Fibroblast of villous mesenchyme (primary cell): ENCODE measurements at places on chromosomes 3 and 15. TPM values are rescaled to one million over a fixed set of nuclear protein-coding genes. Genes with fewer than 3 reads are reported as not detected.
A peak's percentile ranks its signal among the peaks of the same experiment; 100 is the strongest.

DNA sequence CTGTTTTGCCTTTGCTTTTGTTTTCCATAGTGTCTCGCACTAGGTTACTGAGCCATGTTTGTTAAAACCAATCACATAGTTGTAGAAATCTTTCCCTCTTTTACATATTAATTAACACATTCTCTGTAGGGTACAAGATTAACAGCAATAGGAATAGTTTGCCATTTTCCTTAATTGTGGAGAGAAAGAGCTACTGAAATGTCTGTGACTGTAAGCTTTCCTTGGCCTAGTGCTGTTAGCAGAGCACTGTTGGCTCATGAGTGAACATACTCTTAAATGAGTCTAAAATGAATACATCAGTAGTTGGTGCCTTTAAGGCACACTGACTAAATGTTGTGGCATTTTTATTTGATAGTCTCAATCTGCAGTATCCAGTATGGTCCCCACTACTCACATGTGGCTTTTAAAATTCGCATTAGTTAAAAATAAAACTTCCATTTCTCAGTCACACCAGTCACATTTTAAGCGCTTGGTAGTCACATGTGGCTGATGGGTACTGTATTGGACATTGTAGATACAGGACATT lies 28.2 kb downstream of the CHD2 start:
- DNase-seq: no peak

DNA sequence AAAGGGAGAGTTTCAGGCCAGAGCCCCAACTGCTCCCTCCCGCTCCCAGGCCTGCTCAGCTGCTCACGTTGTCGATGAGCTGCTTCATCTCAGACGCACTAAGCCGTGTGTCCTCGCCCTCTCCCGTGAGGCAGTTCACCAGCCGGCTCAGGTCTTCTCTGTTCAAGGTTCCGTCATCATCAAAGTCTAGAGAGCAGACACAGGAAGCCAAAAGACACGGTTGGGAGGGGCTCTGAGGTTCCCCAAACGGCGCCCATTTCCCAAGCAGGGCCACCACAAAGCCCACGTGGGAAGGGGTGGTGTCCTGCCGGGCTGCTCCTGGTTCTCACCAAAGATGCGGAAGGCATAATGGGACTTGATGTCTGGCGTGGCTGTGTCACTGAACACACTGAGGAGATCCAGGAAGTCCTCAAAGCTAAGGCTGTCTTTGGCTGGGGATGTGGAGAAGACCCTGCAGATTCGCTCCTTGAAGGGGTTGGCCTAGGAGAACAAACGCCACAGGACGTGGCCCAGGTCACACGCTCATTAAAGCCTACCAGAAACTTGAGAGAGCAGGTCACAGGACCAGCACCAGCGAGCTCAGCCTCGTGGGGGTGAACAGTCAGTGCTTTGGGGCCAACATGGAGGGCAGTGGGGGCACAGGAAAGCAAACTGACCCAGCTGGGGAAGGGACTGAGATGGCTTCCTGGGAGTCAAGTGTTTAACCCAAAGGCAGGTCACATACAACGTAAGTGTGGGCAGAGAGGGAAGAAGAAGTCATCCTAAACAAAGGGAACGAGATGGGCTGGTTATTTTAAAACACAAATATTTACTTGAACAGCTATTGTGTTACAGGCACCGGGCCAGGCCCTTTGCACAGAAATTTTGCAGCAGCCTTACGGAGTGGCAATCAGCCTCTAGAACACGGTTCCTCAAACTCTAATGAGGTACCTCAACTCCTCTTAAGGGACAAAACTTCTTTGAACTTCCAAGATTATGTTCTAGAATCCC lies 2.4 kb downstream of the CIB1 start:
- DNase-seq: no peak

The FHIT gene
- 1.6 and 2.2 TPM in 2 replicates for total RNA-seq

- DNase-seq: no peak
Observed at GRCh38 chr15:91783451-91783850, 70.1 kb upstream of the SLCO3A1 start.

GRCh38 chr3:116040152-116040551 lies 405.1 kb downstream of the LSAMP start:
- DNase-seq: no peak

The IMPG2 gene
- total RNA-seq: 0.32 and 0.43 TPM in 2 replicates

- no peak for DNase-seq
Observed at GRCh38 chr3:100882571-100882984, 110.6 kb downstream of the ABI3BP start.

DNA sequence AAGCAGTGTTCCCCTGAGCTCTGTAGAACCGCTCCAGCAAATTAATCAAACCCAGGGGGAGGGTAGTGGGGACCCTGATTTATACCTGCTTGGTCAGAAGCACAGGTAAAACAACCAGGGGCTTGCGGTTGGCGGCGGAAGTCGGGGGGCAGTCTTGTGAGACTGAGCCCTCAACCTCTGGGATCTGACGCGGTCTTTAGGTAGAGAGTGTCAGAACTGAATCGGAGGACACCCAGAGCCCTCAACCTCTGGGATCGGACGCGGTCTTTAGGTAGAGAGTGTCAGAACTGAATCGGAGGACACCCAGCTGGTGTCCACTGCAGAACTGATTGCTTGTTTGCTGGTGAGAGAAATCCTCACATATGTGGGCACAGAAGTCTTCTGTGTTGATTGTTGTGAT lies 12.9 kb upstream of the PAQR5 start:
- DNase-seq: no peak

GRCh38 chr3:184672977-184673870 lies 38.6 kb downstream of the MAGEF1 start:
- no peak for DNase-seq

The SPATA12 gene
- not detected in 2 replicates for total RNA-seq

DNA sequence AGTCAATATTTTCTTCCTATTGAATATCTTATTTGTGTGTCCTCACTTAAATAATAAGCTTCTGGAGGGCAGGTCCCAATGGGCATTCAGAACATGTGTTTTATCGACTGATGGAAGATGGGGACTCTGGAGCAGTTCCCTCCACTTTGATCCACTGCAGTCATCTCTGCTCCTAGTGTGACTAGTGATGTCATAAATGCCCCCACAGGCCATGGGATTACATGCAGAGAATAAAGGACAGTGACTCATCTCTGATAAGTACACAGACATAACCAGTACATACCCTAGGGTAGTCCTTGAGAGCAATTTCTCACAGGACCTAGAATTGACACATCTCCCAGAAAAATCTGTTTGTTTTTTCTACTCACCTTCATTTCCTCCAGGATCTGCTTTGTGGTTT lies 49.4 kb upstream of the FMN1 start:
- peak; percentile 53 for DNase-seq

The PLSCR2 gene
- total RNA-seq: 0.43 TPM in 1 of 2 replicates, not detected in the other

The EPM2AIP1 gene
- 22.5 and 24.2 TPM in 2 replicates for total RNA-seq

DNA sequence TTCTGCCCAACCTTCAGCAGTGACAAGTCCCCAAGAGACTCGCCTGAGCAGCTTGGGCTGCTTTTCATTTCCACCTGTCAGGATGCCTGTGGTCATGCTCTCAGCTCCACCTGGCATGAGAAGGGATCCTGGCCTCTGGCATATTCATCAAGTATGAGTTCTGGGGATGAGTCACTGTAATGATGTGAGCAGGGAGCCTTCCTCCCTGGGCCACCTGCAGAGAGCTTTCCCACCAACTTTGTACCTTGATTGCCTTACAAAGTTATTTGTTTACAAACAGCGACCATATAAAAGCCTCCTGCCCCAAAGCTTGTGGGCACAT lies 3.5 kb downstream of the MYD88 start:
- DNase-seq: no peak

DNA sequence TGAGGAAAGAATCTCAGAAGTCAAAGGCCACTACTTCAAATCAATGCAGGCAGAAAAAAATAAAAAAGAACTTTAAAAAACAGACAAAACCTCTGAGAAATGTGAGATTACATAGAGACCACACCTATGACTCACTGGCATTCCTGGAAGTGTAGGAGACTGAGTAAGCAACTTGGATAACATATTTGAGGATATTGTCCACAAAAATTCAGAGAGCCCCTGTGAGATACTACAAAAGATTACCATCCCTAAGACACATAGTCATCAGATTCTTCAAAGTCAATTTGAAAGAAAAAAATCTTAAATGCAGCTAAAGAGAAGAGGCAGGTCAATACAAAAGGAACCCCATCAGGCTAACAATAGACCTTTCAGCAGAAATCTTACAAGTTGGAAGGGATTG lies 887.3 kb downstream of the NTRK3 start:
- peak; percentile 77 for DNase-seq

DNA sequence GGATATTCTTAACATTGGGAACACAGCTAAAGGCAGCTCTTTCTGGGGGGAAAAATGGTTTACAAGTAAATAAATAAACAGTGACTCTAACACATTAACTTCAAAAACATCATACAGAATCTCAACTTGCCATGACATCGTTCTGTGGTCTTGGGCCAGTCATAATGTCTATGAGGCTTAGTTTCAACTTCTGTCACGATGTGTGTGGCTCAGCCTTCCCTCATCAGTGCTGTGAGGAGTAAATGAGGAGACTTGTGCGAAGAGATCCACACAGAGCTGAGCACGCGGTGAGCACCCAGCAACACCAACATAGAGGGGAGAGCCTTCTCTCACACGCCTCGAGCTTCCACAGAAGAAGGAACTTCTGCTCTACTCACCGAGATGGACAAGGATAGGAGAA lies 49.0 kb downstream of the DZIP1L start:
- no peak for DNase-seq

The UROC1 gene
- total RNA-seq: under 0.01 TPM in 1 of 2 replicates, not detected in the other

DNA sequence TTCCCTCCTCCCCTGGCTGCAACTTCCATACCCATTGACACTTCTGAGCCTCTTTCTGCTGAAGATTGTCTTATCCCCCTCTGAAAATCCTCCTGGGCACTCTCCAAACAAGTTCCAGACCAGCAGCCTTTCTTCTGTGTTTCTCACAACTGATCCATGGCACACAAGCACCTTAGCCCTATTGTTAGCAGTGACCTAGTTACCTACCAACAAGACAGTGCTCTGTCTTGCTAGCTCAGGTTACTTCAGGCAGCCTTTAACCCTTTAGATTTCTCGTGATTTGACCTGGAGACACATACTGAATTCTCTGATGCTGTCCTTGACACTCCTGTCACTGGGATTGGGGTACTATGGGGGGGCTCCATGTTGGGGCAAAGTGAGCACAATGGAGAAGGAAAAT lies 82.1 kb downstream of the GTF2E1 start:
- DNase-seq: no peak

GRCh38 chr15:72288796-72289596 lies 16.6 kb upstream of the PARP6 start:
- no peak for DNase-seq

The ZNF662 gene
- 3.5 and 3.9 TPM in 2 replicates for total RNA-seq

DNA sequence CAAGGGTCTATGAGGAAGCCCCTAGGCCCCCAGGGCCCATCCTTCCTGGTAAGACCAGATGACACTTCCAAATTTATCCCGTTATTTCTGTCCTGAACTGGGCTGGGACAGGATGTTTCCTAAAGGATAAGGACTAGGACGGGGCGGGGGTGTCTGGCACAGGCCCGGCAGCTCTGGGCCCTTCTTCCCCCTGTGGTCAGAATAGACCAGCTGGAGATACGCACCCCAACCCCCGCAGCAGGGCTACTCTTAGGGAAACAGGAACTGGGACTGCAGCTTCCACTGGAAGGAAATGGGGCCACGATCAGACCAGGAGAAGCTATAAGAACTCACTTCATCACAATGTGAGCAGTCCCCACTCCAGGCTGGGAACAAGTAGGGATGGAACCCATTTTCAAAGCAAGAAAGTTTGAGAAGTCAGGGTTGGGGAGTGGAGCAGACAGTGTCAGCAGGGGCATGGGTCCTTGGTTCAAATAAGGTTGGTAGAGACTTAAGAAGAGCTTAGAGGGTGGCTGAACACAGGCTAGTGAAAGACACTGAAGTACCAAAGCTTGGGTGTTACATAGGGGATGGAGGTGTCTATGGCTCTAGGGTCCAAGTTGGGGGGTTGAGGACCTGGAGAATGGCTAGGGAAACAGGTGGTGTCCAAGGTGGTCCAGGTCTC lies 1.1 kb downstream of the NCKIPSD start:
- peak; percentile 50 for DNase-seq

DNA sequence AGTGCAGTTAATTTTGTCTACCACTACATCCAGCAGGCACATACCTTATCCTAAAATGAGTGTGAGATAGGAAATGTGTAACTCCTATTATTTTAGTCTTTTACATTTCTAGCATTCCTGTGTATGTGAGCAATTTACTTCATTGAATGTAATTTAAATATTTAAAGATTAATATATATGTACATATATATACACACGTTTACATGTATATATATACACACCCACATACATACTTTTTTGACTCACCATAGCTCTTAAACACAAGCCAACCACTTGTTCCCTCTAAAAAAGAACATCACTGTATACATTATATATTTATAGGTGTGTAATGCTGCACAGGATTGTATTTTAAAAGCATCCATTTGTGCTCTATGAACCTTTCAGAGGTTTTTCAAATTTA lies 425.6 kb upstream of the NECTIN3 start:
- DNase-seq: no peak

DNA sequence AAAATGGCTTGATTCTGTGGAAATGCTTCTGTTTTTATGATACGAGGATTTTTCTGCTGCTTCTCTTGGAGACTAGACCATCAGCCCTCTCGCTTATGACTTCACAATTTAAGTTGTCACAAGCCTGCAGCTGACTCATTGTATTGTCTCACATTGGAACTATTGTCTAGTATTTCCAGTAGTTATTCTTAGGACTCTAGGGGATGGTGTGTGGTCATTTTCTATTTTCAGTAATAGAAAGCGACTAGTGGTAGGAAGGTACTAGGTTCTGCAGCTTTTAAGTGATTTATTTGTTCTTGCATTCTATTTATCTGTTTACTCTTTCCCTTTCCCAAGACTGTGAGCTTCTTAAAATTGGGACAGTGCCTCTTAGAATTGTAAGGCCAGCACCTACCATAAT lies 66.3 kb upstream of the CRTC3 start:
- peak; percentile 62 for DNase-seq

DNA sequence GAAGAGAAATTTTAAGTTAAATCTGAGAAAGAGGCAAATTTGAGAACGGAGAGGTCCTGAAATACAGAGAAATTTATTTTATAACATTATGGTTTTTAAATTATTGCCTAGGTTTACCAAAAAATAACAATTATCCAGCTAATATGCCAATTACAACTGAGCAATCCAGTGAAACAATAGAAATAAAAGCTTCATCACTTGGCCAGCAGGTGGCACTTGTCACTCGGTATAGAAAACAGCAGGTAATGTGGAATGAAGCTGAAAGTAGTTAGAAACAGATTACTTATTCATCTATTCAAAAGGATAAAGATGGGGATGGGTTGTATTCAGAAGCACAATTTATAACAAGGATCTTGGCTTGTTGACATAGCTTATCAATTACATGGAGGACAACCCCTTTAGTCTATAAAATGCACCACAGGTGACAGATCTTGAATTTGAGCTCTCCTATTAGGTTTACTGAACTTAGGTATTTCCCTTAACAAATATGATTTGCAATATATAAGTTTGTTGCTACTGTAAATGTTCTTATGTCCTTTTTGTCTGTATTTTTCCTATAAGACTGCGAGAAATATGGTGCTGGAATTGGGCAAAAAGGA lies 70.1 kb upstream of the GUCA1C start:
- DNase-seq: peak; percentile 41

The PAK6 gene
- total RNA-seq: under 0.01 TPM in 2 replicates

GRCh38 chr3:58572013-58572633 lies 5.1 kb downstream of the FAM107A start:
- DNase-seq: no peak
